Neural crest cell (in vitro differentiated cells): ENCODE measurements at places on chromosomes 7 and 10. TPM values are rescaled to one million over a fixed set of nuclear protein-coding genes. Genes with fewer than 3 reads are reported as not detected.

PRLHR gene
- total RNA-seq: not detected in 2 replicates

DGKI gene
- 2.2 and 3.3 TPM in 2 replicates for total RNA-seq

HACD1 gene
- 13.7 and 14.6 TPM in 2 replicates for total RNA-seq

PRRT4 gene
- total RNA-seq: 3.1 and 3.3 TPM in 2 replicates

ZNF365 gene
- total RNA-seq: 1.0 and 1.1 TPM in 2 replicates

PARD3 gene
- total RNA-seq: 50.1 and 51.2 TPM in 2 replicates

ANKRD30A gene
- total RNA-seq: not detected in 2 replicates

ACTL6B gene
- total RNA-seq: 2.4 and 3.1 TPM in 2 replicates

CPEB3 gene
- total RNA-seq: 1.4 and 1.6 TPM in 2 replicates

PALD1 gene
- total RNA-seq: 14.1 and 14.3 TPM in 2 replicates

MEIG1 gene
- total RNA-seq: 0.71 and 1.6 TPM in 2 replicates

WDR37 gene
- total RNA-seq: 19.3 and 19.5 TPM in 2 replicates

OPN1SW gene
- not detected in 2 replicates for total RNA-seq

CCM2 gene
- 35.7 and 39.0 TPM in 2 replicates for total RNA-seq

TSPAN15 gene
- 11.5 and 12.3 TPM in 2 replicates for total RNA-seq

PNLIP gene
- not detected in 2 replicates for total RNA-seq

AGBL3 gene
- 3.5 and 5.5 TPM in 2 replicates for total RNA-seq

HOXA1 gene
- 3.5 and 3.6 TPM in 2 replicates for total RNA-seq

GALNT11 gene
- total RNA-seq: 30.6 and 33.7 TPM in 2 replicates

NAPEPLD gene
- 15.0 and 17.4 TPM in 2 replicates for total RNA-seq

LUC7L2 gene
- total RNA-seq: 102 and 107 TPM in 2 replicates

FAM241B gene
- total RNA-seq: 11.6 and 12.5 TPM in 2 replicates

ERVW-1 gene
- total RNA-seq: not detected in 2 replicates

LRMDA gene
- total RNA-seq: 0.98 and 3.1 TPM in 2 replicates

SUGCT gene
- 5.9 and 7.8 TPM in 2 replicates for total RNA-seq

SORCS1 gene
- 8.2 and 9.1 TPM in 2 replicates for total RNA-seq

DPP6 gene
- 1.6 and 2.2 TPM in 2 replicates for total RNA-seq

AKR1C2 gene
- total RNA-seq: 3.8 and 3.9 TPM in 2 replicates

TMEM178B gene
- total RNA-seq: 19.7 and 22.1 TPM in 2 replicates

FEZF1 gene
- total RNA-seq: not detected in 2 replicates

INA gene
- total RNA-seq: 36.4 and 39.7 TPM in 2 replicates

LLCFC1 gene
- not detected in 2 replicates for total RNA-seq

PVRIG gene
- total RNA-seq: not detected in 2 replicates

PRKG1 gene
- 4.4 and 4.5 TPM in 2 replicates for total RNA-seq

TMEM130 gene
- total RNA-seq: 0.61 and 0.82 TPM in 2 replicates

SLC26A5 gene
- total RNA-seq: not detected in 2 replicates

SH2D4B gene
- total RNA-seq: 0.09 and 0.16 TPM in 2 replicates

ATRNL1 gene
- 44.1 and 46.9 TPM in 2 replicates for total RNA-seq

ABCC2 gene
- 5.9 and 6.2 TPM in 2 replicates for total RNA-seq

NPFFR1 gene
- total RNA-seq: not detected in 2 replicates

LIPK gene
- total RNA-seq: not detected in 2 replicates

ARHGEF35 gene
- 0.89 and 1.2 TPM in 2 replicates for total RNA-seq
